ENCODE measurements at places on chromosomes 4 and X.

- peak; percentile 83 for DNase-seq
Measured at GRCh38 chr4:101205916-101206315, 141.4 kb downstream of the PPP3CA start.

DNA sequence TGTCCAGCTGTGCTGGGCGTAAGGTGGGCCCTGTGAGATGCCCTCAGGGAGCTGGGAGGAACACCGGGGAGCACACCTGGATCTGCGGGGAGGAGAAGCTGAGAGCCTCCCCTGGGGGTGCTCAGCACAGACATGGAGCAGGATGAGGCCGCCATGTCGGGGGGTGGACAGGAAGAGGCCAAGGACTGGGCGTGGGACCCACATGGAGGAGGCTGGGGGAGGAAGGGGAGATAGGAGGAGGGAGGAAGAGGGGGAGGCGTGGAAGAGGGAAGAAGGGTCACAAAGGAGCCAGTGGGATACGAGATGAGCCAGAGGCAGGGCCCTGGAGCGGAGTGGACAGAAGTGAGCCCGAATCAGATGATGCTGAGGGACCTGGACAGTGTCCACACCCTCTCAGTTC lies 66.3 kb downstream of the ZFYVE28 start:
- no peak for DNase-seq

DNA sequence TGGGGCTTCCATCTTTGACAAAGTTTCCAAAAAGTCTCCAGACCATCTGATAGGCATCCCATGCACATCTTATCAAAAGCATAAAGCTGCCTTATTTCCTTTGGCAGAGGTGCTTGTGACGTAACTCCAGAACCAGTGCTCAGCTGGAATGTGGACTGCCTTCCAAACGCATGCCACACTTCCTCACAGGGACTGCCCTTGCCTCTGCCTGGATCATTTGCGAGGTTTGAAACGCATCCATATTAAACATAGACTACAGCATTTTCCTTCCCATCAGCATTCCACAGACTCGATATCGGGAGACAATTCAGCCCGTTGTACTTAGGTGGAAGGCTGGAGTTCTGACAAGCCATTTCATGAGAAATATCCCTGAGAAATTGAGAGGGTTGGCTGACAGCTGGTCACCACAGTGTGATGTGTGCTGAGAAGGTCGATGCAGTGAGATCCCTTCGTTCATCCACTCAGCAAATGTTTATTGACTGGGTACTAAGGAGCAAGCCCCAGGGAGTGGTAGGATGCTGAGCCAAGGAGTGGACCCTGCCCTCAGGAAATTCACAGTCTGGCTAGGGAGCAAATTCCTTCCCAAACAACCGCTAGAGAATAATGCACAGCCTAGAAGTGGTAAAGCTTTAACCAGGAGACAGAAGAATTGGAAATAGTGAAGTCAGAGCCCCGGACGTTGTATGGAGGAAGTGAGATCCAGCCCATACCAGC lies 376.0 kb downstream of the BCOR start:
- no peak for DNase-seq

GRCh38 chr4:1115528-1116293 lies 2.3 kb upstream of the RNF212 start:
- DNase-seq, result no peak

DNA sequence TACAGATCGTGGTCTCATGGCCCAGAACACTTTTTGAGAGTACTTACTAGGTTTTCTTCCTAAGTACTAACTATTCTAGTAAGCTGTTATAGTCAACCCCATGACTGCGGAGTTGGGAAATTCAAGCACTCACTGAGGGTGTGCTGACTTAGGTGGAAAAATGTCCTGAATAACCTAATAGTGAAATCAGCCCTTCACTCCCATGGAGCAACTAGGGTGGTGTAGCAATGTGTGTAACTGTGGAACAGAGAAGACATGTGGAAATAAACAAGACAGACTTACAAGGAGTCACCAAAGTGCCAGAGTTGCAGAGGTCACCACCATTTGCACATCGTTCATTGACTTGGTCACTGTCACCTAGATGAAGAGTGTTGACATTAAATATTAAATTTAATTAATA lies 12.1 kb upstream of the VSIG4 start:
- no peak for DNase-seq

GRCh38 chr4:122458625-122459024 lies 2.1 kb upstream of the IL2 start:
- peak; percentile 77 for DNase-seq

DNA sequence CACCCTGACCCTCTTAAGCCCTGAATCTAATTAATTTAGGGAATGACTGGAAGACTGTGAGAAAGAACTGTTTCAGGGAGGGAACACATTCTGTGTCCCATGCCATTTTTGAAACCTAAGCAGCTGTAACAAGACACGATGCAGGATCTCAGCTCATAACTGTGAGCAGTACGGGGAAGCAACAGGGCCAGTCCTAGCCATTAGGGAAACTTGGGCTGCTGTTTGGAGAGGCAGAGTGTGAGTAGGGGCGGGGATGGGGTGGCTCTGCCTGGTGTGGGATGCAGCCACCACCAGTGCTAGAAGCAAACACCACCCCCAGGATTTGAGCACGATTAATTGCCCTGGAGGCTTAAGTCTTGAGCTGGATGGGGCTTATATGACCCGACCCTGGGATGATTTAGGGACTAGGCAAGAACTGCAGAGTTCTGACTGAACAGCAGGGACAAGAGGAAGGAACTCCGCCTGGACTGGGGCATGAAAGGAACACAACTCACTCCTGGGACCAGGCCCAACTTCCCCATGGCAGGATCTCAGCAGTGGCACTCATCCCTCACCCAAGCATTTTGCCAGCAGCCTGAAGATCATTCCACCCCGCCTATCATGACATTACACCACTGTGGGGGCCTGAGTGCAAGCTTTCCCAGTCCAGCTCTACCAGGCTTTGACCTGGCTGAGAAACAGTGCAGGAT lies 43.1 kb downstream of the ATRX start:
- no peak for DNase-seq

DNA sequence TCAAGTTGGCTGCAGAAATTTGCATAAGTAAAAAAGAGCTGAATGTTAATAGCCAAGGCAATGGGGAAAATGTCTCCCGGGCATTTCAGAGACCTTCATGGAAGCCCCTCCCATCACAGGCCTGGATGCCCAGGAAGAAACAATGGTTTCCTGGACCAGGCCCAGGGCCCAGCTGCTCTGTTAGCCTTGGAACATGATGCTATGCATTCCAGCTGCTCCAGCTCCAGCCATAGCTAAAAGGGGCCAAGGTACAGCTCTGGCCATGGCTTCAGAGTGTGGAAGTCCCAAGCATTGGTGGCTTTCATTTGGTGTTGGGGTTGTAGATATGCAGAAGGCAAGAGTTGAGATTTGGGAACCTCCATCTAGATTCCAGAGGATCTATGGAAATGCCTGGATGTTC lies 508.3 kb downstream of the SPRY1 start:
- DNase-seq, result no peak

DNA sequence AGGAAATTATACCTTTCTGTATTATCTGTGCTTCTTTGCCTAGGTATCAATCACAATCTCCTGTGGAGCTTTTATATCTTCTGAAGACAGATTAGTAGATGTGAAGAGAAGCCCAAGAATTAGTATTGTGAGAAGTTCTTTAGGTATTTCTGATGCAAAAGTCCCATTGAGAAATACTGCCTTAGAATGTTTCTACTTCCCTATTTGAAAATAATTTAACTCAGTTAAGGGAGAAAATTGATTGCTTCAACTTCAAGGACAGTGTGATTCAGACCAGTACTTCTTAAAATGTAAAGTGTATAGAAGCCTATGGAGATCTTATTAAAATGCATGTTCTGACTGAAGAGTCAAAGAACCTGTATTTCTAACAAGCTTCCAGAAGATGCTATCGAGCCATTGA lies 9.0 kb downstream of the EIF1AX start:
- no peak for DNase-seq

DNA sequence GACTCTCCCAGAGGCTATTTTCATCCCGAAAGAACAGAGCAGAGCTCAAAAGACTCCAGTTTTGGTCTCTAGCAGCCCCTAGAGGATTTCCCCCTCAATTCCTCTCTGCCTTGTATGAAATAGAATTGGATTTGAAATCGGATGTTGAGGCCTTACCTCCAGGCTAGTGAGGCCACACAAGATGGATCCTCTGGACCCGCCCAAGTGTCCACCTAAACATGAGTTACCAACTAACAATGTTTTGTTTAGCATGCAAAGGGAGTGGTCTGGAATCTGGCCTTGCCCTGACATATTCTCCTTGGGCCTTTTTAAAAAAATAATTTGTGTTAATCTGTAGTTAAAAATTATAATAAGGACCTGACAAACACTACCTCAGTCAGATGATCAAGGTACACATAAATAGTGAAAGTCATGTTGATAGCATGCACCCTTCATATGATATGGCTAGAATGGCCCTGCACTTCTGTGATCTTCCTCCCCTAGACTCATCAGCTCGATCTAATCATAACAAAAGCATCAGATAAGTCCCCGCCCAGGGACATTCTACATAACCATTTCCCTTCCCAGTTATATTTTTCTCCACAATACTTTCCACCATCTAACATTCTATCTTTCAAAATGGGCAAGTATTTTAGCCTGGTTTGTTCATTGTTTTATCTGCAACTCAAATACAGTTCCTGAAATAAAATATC lies 6.5 kb downstream of the TLR8 start:
- no peak for DNase-seq

DNA sequence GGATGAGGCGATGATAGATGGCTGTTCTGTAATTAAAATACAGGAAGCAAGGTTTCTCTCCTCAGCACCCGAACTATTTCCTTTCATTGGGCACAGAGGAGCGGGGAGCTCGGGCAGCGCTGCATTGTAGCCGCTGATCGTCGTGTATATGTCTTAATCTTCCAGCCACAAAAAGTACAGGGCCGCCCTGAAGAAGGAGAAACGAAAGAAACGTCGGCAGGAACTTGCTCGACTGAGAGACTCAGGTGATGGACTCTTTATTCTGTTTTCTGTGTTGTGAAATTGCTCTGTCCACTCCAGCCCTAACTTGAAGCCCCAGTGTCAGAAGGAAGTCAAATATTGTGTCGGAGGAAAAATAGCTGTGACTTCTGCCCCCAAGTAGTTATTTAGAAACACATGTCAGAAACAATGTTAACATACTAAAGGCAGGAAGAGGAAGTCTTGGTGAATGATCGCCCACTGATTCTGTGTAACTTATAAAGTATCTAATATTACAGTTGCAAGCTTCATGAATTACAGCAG lies 546 bp downstream of the ZRSR2 start:
- peak; percentile 24 for DNase-seq

GRCh38 chrX:54550821-54551220 lies 20.8 kb downstream of the GNL3L start:
- DNase-seq, result no peak

DNA sequence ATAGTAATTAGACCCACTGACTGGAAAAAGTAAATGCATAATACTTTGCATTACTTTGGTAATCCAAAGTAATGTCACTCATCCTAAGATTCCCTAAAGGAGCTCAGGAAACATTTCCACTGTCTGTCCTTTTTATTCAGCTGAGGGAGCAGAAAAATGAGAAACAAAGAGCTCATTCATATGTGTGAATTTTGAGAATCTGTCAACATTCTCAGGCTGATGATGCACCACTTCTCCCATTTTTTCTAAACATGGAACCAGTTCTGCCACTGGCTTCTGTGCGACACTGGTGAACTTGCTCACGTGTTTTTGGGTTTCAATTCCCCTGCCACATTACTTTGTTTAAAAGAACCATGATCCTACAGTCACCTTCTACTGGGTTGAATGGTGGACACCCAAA lies 28.4 kb upstream of the ADH7 start:
- no peak for DNase-seq

DNA sequence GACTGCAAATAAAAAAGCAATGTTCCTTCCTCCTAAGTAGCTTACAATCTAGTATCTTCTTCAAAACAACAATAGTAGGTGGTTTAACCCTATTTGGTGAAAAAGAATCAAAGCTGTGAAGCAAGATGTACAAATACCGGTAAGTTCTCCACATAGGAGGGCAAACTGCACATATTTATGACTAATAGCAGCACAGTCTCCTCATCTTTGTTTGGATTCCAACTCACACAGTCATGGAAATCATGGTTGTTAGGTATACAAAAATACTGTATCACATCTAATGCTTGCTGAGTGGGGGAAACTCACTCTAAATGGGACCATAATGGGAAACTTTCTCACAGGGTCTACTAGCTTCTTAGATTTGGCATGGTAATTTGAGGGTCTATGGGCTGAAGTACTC lies 597.2 kb downstream of the INPP4B start:
- no peak for DNase-seq

- peak; percentile 75 for DNase-seq
Measured at GRCh38 chrX:136687457-136687856, 39.5 kb downstream of the CD40LG start.

DNA sequence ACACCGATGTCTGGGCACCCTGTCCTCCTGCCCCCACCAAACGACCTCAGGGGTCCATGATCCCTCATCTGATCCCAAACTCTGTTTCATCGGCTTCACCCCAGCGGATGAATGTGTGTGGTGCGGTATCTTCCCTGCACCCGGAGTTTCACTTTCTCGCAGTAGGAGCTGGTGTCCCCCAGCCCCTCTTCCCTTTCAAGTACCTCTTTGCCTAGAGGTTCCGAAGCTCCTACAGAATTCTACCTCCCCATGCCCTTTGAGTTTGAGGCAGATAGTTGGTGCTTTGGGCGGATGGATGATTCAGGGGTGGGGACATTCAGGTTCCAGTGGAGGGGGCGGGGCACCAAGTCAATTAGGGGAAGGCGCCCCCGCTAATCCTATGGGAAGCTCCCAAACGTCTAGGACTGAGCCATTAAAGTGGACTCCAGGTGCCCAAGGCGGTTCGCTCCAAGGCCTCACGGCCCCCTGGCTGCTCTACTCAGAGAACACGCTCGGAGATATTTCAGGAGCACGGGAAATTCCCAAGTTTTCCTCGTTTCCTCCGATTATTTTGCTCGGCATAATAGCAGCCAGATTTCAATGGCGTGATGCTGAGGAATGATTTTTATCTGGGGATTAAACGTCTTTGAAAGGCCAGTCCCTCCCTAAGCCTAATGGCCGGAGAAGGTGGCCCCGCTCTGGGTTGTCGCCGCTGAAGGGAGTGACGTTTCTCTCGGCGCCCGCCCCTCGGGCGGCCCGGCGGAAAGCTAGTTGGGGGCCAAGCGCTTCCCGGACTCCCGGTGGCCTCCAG lies 1.3 kb downstream of the MSX1 start:
- DNase-seq, result no peak

- DNase-seq, result no peak
Measured at GRCh38 chrX:28303486-28303885, 283.8 kb upstream of the IL1RAPL1 start.

GRCh38 chr4:10715135-10715534 lies 30.6 kb upstream of the CLNK start:
- DNase-seq, result no peak

GRCh38 chrX:3576886-3577501 lies 136.5 kb downstream of the PRKX start:
- DNase-seq, result no peak
